ENCODE measurements at places on chromosomes 2 and 18.

DNA sequence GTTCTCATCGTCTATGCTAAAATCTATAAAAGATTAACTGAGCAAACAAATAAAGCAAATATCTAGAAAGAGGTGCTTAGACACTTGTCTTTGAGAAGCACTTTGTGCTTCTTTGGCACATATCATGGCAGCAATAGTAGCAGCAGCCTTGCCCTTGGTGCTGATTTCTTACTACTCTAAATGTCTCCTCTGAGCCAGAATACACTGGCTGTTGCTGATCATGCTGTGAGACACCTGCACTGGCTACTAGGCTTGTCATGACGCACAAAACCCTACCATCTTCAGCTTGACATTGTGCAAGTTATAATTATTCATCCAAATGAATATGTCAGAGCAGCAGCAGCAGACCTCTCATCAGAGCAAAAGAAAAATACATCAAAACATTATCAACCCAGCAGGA is 46.7 kb downstream of the FANCL start:
- no peak for DNase-seq

DNA sequence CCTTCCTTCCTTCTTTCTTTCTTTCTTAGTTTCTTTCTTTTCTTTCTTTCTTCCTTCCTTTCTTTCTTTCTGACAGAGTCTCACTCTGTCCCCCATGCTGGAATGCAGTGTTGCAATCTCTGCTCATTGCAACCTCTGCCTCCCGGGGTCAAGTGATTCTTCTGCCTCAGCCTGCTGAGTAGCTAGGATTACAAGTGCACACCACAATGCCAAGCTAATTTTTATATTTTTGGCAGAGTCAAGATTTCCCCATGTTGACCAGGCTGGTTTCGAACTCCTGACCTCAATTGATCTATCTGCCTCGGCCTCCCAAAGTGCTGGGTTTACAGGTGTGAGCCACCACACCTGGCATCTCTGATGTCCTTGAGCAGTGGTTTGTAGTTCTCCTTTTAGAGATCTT is 48.5 kb downstream of the IL1R2 start:
- no peak for DNase-seq

DNA sequence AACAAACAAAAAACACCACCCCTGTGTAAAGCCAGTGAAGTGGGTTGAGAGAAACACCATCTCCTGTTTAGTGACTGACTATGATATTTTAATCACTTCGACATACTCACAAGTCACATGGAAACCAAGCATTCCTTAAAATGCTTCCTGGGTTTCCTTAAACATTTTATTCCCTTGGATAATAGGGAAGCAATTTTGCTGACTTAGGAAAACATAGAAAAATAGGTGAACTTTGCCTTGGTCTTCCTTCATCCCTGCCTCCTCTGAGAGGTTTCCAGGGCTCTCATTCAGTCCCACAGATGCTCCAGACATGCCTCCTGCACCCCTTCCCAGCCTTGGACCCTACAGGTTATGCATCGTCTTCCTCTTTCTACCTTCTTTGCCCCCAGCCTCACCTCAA is 122.6 kb upstream of the SERPINE2 start:
- no peak for DNase-seq

- no peak for DNase-seq
These were observed 12.0 kb downstream of the EXOC6B start for GRCh38 chr2:72813841-72814240.

DNA sequence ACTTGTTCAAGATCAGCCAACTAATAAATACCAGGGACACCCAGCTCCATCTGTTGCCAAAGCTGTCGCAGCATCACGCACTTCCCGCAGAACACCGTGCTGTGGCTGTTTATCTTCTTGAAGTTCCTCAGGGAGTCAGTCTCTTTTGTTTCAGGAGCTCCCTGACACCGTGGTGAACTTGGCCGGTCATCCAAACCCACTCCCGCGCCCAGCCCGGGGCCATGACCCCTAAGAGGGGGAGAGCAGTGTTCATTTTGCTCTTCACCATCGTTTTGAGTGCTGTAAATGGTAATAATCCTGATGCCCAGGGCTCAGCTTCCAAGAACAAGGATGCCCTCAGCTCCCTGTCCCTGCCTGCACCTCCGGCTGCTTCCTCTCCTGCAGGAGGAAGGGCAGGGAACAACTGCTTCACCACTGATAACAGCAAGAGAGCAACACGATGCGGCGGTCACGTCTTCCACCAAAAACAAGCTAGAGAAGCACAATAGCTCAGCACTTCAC is 131.4 kb downstream of the SEPTIN10 start:
- DNase-seq = no peak

- no peak for DNase-seq
These were observed 494.7 kb downstream of the STK39 start for GRCh38 chr2:167752734-167753133.

- no peak for DNase-seq
These were observed 72.7 kb upstream of the MGAT5 start for GRCh38 chr2:134181219-134181618.

Measured in HAP-1 (cell line).